ENCODE measurements at places on chromosomes 1 and 21.

DNA sequence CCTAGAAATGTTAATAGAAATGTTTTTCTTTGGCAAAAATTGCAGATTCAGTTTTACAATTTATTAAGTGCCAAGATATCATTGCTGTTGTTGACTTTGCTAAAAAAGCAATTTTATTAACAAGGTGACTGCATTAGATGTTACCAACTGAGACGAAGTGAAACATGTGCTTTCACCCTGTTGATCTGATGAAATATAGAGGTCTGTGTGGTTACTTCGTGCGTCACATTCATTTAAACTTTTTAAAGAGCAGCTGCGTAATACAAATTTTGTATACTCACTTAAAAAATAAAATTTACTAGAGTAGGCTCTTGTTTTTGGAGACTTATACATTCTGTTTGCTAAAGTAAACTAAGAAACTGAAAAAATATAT lies 465.7 kb downstream of the USP25 start:
- DNase-seq = no peak

DNA sequence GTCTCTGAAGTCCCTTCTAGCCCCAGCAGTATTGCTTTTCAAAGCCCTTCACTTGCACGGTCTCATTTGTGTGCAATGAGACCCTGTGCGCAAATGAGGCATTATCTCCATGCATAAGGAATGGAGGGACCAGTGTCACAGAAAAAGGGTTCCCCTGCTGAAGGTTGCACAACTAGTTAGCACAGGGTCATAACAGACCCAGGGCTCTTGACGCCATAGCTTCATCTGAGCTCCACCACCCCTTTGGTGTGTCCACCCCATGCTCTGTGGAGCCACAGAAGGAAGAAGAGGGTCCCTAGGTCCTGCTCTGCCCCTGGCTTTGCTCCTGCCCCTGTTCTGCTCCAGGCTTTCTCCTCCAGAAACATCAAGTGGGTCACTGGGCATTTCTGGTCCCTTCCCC lies 12.6 kb downstream of the SH2D2A start:
- no peak for DNase-seq

DNA sequence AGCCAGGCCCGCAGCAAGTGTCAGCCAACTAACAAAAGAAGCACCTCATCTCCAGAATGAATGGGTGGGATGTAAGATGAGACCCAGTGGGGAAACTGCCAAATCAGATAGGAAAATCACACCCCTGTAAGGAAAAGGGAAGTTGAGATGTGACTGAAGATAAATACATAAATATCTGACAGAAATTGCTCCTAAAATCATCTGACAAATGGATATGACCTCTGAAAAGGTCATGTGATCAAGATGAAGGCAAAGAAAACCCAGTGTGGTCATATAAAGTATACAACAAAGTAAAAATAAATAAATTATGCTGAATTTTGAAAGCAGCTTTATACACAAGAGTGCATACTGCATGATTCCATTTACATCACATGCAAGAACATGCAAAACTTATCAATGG lies 12.7 kb downstream of the SIPA1L2 start:
- DNase-seq = no peak

GRCh38 chr1:224592636-224593582 lies 23.2 kb upstream of the CNIH3 start:
- DNase-seq = no peak

GRCh38 chr1:24905355-24905978 lies 24.6 kb downstream of the RUNX3 start:
- no peak for DNase-seq
